ENCODE measurements at places on chromosomes 16 and 17.
A peak's percentile ranks its signal among the peaks of the same experiment; 100 is the strongest.

- no peak for DNase-seq
These were observed 18.1 kb upstream of the RAB11FIP4 start for GRCh38 chr17:31373150-31374093.

GRCh38 chr16:54812229-54812628, 118.4 kb upstream of the IRX5 start:
- no peak for DNase-seq

DNA sequence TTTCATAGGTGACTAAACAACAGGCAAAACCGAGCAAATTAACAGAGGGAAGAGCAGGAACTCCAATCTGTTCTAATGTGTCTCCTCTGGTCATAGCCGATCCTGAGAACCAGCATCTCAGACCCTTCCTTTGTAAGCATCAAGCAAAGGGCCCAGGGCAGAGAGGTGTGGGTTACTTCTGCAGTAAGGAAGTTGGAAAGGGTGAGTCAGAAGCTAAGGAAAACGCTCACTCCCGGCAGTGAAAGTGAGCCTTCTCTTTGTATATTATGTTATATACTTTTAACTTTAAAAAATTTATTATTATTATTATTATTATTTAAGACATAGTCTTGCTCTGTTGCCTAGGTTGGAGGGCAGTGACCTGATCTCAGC, 77.7 kb downstream of the MRM3 start:
- no peak for DNase-seq

DNA sequence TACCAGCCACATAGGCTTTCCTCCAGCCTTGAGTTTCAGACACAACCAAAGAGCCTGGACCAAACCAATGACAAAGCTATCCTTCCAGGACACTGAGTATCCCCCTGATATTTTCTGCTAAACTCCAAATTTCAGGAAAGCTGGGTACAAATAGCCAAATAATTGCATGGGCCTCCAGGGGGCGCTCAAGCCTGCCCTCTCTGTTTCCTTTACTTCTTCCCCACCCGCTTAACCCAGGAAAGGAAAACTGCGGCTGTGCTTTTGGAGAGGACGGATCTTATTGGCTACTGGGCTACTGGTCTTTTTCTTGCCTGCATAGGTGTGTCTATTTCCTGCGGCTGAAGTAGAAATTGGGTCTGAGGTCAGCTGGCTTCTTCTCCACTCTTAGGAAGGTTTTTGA, 30.1 kb downstream of the GNGT2 start:
- DNase-seq: peak; percentile 30

- DNase-seq: no peak
These were observed 205.9 kb upstream of the COX10 start for GRCh38 chr17:13863436-13863835.

GRCh38 chr16:26204138-26204537, 512.4 kb downstream of the HS3ST4 start:
- DNase-seq: no peak

DNA sequence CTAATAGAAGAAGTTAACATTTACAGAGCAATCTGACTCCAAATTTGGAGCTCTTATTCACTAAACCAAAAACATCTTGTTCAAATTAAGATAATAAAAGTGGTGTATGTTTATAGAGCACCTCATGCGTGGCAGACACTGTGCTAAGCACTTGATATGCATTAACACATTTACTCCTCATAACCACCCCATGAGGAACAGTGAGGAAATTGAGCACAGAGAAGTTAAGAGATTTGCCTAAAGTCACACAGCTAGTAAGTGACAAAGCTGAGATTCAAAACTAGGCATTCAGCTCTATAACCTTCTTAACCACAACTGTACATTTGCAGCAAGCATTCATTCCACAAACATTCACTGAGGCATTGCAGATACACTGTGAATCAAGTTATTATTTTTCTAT, 94.0 kb downstream of the VAT1L start:
- DNase-seq: no peak

DNA sequence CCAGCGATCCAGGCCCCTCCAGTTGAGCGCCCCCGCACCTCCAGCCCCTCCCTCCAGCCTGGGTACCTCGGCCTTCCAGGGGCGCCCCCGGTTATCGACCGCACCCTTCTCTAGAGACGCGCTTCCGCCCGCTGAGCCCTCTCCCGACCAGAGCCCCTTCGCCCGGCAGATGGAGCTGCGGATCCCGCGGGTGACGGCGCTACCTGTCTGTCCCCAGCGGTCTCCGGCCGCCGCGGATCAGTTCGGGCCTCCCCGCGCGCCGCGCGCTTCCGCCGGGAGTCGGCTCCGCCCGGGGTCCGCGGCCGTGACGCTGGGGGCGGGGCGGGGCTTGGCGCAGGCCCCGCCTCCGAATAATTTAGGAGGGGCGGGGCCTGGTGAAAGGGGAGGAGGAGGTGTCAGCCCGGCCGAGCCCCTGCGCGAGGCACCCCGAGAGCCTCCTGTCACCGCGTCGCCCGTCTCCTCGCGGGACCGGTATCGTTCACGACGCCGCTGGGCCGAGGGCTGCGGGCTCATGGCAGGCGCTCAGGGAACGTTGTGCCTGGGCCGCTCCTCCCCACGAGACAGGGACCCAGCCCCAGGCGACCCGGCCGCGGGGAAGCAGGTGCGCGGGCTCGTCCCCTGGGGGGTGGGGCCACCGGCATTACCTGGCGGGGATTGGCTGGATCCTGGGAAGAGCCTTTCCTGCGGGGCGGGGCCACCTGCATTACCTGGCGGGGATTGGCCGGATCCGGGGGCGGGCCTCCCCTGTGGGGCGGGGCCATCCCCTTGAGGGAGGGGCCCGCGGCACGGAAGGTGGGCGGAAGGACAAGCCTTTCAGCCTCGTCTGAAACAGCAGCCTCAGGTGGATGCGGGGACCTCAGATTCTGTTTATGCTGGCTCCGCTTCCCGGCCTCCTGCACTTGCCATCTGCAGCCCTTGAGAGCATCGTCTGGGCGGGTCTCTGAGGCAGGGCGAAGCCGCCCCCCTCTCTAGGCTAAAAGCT, at the start of gene SPATA2L:
Gene SPATA2L, minus strand, starts transcription at position 281 of the 982 bp plus-strand sequence. CDS start 473 bp downstream, outside the sequence.
- peak; percentile 96 for DNase-seq

GRCh38 chr16:554297-554621, 5.9 kb upstream of the PRR35 start:
- DNase-seq: no peak

DNA sequence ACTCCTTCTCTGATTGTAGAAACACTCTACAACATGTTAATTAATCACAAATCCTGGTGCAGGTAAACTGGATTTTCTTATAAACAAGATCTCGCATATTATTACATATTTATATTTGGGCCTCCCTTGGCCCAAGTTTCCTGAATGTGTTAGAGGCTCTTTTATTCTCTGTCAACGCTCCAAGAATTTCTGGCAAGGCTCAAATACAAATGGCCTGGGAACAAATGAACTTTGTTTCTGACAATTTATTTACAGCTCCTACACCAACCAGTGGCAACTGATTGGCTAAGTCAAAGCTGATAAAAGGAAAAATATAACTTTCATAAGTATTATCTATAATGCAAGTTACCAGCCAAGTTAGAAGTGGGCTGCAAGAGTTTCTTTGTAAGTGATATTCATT, 64.9 kb upstream of the CORO6 start:
- no peak for DNase-seq

DNA sequence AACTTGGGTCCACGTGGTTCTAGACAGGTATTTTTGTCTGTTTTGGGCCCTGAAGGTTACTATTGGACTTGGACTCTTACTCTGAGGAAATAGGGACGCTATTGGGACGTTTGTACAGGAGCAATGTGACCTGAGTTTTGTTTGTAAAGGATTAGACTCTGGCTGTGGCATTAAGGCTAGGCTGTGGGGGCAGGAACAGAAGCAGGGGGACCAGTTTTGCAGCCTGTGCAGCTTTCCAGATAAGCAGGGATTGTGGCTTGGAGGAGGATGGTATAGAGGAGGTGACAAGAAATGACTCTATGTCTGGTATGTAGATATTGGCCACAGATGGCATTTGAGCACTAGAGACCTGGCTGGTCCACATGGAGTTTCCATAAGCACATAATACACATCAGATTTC, 12.8 kb downstream of the NOD2 start:
- DNase-seq: no peak

DNA sequence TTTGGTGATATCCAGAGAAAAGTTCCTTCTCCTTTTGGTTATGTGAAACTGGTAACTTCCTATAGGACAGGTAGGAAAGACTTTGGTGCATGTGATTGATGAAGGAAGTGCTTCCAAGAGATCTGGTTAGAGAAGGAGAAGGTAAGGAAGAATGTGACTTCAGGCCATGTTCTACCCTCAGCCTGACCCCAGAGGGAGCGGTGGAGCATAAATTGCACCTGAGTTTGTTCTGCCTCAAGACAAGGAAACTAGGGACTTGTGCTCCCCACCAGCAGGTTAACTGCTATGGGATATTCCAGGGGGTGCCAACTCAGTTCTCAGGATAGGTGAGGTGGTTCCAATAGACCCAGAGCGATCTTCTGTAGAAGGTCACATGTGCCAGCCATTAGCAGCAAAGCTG, 299.3 kb upstream of the XYLT1 start:
- DNase-seq: no peak

DNA sequence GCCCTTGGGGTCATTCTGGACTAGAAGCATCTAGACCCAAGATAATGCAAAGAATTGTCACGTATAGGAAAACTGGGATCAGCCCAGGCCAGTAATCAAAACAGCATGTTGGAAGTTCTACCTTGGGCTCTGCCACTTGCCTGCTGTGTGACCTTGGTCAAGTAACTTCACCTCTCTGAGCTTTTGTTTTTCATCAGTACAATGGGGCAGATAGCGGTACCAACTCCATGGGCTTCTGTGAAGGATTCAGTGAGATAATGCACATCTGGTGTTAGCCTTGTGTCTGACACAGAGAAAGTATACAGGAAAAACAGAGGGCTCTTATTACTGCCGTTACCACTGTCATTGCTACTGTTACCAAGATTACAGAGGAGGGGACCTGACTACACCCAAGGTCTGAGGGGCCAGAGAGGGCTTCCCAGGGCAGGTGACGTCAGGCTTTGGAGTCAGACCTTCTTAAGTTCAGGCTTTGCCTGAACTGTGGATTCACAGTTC, 24.6 kb downstream of the CMIP start:
- no peak for DNase-seq

- DNase-seq: no peak
These were observed 341.4 kb downstream of the UTP18 start for GRCh38 chr17:51601622-51602261.

DNA sequence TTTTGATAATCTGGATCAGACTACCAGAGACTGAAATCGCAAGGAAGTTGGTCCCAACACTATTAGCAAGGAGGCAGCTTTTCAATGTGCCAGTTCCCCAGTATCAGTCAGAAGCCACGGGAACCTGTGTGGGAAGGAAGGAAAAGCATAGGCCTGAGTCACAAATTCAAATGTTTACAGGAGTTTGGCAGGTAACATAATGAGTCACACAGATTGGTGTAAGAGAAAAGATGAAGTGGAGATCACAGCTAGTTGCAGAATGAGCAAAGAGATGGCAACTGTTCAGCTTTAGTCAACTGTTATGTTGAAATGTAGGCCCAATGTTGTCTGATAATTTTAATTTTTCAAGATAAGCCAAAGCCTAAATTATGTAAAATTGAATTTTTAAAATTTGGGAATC, 28.1 kb upstream of the ITGA2B start:
- DNase-seq: no peak

DNA sequence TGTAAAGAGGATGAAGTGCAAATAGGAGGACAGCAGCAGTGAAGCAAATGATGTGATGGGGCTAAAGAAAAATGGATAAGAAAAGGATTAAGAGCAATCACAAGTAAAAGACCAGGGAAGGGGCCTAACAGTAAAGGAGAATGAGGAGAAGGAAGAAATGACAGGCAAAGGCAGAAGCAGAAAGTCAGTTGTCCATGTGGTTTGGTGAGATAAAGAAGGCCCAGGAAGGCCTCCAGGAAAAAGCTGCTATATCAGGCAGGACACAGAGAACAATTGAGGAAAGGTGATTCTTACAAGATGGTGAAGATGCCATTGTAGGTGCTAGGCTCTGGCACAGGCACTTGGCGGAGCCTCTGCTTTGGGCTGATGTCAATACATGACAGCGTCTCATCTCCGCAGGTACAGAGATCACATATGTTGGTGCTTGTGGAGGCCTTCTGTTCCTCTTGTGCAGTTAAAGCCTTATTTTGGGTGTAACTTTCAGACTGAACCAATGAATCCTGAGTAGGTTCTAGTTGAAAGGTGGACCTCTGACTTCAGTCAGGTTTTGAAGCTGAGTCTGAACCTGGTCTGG, 18.1 kb downstream of the RDM1 start:
- DNase-seq: no peak

DNA sequence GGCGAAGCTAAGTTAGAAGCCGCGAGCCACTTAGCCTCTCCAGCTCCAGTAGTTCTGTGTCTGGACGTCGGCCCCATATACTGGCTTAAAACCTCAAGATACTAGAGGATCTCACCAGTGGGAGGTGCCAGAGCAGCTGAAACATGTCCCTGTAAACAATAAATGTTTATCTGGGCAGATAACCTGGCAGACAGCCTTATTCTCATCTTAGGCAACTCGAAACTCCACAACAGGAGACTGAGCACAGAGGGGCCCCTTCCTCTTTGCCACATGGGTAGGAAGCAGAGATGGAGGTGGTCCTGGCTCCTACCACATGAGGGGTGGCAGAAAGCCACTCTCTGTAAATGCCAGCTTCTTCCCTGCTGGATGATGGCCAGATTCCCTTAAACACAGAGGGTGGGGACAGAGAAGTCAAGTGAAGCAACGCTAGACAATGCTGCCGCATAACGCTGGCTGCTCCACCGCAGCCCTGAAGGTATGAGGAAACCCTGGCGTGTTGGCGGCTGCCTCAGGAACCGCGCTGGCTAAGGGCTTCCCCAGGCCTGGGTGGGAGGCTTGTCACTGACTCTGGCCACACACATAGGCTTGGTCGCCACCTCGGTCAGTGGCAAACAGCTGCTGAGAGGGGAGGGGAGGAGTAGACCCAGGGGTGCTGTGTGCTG, 67.9 kb downstream of the HIC1 start:
- DNase-seq: no peak

GRCh38 chr17:35568561-35568960, 7.9 kb upstream of the SLFN14 start:
- DNase-seq: no peak

Measured in stimulated activated CD8-positive, alpha-beta memory T cell treated with anti-CD3 and anti-CD28 coated beads, Interleukin-2, amount 100 ng/mL, for 48 hours (primary cell).